HFFc6 (cell line): ENCODE measurements at places on chromosomes 16 and 17.

DNA sequence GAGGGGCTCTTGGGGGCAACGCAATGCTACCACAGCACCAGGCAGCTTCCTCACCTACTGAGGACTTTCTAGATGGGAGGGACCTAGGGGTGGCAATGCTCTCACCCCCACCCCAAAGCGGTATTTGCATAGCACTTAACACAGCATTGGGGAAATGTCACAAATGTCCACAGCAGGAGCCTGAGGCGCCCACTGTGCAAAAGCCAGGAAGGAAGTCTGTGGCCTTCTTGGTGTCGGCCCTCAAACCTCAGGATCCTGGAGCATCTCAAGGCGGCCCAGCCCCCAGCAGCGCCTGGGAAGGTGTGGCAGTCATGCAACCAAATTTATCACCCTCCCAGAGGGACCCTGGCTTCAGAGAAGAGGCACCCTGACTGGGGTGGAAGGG is 45.3 kb downstream of the WNT3 start:
- DNase-seq = no peak

GRCh38 chr17:71963351-71963750 is 157.5 kb upstream of the SOX9 start:
- no peak for DNase-seq

- no peak for DNase-seq
These were observed 218.8 kb downstream of the RAB11FIP4 start for GRCh38 chr17:31609996-31610910.

DNA sequence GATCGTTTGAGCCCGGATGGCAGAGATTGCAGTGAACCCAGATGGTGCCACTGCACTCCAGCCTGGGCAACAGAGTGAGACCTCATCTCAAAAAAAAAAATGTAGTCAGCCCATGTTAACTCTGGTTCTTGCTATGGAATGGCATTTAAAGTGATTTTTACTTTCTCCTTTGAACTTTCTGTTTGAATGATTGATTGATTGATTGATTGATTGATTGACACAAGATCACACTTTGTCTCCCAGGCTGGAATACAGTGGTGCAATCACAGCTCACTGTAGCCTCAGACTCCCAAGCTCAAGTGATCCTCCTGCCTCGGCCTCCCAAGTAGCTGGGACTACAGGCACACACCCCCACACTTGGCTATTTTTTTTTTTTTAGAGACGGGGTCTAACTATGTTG is 17.0 kb downstream of the SMTNL2 start:
- no peak for DNase-seq

DNA sequence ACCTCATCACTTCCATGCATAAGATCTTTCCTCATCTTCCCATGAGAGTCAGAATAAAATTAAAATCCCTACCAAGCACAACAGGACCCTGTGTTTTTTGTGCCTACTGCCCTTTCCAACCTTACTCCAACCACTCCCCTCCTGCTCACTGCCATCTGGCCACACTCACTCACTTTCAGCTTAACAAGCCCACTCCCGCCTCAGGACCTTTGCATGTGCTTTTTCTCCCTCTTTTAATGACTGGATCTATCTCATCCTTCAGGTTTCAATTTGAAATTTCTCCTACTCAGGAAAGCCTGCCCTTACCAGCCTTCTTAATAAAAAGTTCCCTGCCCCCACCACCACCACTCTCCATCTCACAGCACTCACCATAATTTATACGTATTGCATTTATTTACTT is 14.7 kb downstream of the C17orf67 start:
- no peak for DNase-seq

GRCh38 chr17:4163951-4164350 is 21.0 kb downstream of the CYB5D2 start:
- DNase-seq = no peak

DNA sequence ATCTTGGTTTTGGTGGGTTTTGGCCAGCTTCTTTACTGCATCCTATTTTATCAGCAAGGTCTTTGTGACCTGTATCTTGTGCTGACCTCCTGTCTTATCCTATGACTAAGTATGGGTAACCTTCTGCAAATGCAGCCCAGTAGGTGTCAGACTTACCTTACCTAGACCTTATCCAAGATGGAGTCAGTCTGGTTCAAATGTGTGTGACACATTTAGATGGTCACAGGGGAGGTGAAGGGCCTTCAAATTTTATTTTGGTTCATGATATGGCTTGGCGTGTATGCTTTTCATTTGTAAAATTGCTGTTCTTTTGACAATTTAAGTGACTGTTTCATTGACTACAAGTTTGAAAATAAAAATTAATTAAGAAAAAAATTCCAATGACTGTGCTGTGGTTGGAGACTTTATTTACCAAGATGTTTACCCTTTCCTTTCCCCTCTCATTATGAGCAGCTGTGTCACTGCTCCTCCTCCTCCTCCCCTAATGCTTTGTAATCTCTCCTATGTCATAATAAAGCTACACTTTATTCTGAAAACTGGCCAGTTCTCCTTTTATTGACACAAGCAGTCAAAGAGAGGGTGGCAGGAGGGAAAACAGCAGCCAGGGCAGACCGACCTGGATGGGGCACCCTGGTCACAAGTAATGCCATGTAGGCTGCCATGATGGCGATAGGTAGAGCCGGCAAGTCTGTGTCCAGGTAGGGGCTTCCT is 49.4 kb downstream of the TNFRSF13B start:
- DNase-seq = no peak

DNA sequence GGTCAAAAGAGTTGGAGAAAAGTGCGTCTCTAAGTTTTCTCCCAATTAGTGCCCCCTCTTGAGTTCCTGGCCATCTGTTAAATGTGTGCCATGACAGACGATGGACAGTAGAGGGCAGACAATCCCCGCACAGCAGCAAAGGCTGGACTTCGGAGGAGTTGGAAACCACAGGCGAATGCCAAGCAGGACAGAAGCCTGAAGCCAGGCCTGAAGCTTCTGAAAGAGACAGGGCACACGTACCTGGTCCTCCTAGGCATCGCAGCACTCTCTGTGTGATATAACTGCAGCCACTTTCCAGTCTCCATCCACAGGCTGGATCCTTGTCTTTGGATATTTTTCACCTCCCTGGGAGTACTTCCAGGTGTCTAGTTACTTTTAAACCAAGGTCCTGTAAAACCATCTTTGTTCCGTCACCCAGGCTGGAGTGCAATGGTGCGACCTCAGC is 14.5 kb downstream of the C17orf100 start:
- DNase-seq = peak; percentile 67

GRCh38 chr17:1123393-1123831 is 56.4 kb downstream of the ABR start:
- no peak for DNase-seq

- DNase-seq = no peak
These were observed 76.6 kb downstream of the NLK start for GRCh38 chr17:28119046-28119445.

GRCh38 chr17:27798376-27798775 is 2.0 kb downstream of the NOS2 start:
- DNase-seq = no peak

DNA sequence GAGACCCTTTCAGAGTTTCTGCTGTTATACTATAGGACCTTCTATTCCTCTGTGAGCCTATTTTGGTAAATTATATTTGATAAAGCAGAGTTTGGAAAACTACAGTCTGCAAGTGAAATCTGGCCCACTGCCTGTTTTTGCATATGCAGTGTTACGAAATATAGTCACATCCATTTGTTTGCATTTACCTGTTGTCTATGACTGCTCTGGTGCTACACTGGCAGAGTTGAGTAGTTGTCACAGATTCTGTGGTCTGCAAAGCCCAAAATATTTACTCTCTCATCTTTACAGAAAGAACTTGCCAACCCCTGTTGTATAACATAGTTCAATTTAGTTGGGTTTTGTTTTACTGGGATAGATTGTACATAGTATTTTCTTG is 42.3 kb downstream of the TNRC6A start:
- DNase-seq = no peak

- DNase-seq = peak; percentile 25
These were observed 68.5 kb downstream of the ZDHHC7 start for GRCh38 chr16:84942786-84943185.

DNA sequence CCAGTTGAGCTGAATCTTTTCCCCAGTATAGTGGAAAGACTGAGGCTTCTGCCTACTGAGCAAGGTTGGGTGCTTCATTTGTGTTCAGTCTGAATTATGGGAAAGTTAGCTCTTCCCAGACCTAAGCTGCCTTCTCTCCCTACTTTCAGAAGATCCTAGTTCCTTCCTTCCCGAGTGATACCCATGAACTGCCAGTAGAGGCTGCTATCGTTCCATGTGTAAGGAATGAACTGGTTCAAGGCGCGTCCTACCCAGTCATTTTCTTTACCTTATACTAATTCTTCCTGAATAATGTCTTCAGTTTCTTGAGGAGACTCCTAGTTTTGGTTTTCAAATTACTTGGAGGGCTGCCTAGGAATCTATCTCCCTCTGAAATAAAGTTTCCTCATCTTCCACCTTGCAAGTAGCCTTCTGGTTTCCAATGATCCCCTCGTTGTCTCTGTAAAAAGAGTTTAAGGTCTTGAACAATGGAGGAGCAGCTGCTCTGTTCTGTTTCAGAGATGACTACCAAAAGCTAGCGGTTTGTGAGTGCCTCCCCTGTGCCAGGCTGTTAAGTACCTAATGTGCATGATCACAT is 934 bp upstream of the AOC2 start:
- peak; percentile 64 for DNase-seq

DNA sequence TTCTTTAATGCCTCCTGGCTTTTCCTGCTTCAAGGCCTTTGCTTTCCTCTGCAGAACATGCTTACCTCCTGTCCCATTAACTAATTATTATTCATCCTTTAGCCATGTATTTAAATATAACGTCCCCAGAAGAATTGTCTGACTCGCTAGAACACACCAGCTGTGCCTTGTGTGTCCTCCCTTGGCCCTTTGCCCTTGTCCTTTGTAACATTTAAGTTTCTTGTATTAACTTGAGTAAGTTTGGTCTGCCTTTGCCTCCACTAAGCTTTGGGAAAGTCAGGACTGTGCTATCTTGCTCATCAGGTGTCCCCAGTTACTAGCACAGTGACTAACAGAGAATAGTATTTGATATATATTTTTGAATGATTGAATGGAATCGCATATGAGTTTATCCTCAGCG is 29.6 kb upstream of the ABCA9 start:
- DNase-seq = no peak

DNA sequence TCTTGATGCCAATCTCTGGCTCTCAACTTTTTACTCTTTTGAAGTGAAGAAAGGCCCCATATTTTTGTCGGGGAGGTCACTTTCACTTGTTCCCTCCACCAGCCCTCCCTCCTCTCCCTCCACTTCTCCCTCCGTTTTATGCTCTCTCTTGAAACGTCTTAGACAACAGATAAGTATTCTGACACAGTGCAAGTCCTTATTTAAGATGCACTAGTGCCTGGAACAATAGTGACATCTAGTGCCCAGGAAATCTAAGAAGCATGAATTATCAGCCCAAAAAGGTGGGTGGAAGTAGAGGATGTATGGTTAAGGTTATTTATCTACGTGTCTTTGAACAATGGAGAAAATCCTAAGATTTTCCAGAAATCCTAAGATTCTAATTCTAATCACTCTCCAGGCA is 17.9 kb downstream of the PSME3IP1 start:
- DNase-seq = peak; percentile 71

- DNase-seq = no peak
These were observed 76.8 kb upstream of the CIBAR2 start for GRCh38 chr16:85188822-85189672.

GRCh38 chr17:47622180-47622549 is 27.6 kb upstream of the KPNB1 start:
- DNase-seq = no peak

GRCh38 chr17:13513039-13513405 is 88.7 kb downstream of the HS3ST3A1 start:
- DNase-seq = no peak

DNA sequence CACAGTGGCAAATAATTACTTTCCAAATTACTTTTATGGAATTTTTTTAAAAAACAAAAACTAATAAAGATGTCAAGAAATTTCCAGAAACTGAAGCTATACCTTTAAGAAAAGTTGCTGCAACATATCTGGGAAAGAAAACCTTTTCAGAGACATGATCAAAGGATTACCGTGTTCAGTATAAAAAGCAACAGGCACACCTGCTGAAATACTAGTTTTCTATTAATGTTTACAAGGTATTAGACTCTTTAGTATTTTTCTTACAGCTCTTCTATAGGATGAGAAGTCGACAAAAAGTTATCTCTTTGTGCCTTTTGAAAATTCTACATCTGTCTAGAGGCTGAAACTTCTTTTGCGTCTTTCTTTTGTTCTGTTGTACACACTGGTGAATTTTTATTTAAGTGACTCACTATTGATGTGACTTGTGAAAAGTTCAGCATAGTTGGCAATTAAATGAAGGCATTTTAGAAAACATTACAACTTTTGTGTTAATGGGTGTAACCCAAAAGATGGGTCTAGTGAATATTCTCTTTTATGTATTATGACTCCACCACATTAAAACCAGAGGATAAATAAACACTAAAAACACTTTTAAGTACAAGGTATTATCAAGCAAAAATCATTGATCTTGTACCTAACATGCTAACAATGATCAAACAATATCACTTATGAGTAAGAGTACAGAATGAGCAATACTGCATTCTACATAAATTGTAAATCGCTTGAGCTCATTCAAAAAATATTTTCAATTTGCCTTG is 23.8 kb downstream of the NACA2 start:
- no peak for DNase-seq

- DNase-seq = no peak
These were observed 482.9 kb upstream of the C16orf82 start for GRCh38 chr16:26583803-26584202.

DNA sequence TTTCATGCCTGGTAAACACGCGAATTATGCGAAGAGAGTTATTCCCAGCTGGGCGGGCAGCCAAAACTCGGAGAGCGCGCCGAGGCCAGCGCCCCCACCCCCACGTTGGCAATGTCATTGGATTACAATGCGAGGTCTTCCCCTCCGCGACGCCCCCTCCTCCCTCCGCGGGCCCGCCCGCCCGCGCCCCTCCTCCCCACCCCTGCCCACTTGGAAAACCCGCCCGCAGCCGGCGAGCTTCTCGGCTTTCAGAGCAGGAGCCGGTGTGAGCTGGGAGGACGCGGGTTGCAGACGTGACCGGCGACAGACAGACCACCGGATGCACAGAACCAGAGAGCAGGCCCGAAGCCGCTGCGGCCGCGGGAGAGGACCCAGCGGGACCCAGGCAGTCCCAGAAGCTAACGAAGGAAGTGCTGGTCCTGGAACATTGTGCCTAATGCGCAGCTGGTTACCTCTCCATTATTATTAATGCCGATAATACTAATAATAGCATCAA is 4.0 kb downstream of the NOG start:
- no peak for DNase-seq

GRCh38 chr16:29995324-29995910 is at the start of gene HIRIP3:
TSS of gene HIRIP3 (minus strand) at chr16:29995617. CDS start at chr16:29995605, 12 bp downstream.
- DNase-seq = peak; percentile 42
